Activated T-cell treated with anti-CD3 and anti-CD28 coated beads for 24 hours (primary cell): ENCODE measurements at places on chromosomes 13 and 19.

DNA sequence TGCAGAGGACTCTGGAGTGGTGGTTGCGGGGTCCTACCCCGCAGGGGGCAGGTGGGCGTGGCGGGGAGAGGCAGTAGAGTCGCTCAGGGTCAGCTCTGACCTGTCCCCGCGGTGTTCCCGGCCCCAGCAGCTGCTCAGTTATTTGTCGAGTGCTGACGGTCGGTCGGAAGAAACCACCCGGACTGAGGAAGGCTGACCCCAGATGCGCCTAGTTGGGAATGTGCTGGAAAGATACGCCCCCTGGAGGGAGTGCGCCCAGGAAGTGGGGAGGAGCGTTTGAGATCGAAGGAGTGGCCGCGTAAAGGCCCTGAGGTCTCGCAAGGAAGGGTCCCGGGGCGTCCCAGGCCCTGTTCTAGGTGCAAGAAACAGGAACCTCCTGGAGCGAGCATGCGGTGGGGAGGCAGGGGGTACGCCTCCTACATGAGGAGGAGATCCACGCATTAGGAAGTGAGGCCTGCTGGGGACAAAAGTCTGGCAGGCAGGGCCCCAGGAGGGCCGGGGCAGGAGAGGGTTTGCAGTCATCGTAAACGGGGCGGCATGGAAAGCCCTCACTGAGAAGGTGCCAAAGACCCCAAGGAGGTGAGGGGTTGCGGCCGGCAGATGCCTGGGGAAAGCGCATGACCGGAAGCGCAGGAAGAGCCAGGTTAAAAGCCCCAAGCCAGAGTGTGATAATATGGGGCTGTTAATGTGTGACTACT, 9.2 kb downstream of the CCDC8 start:
- DNase-seq, result no peak

- no peak for DNase-seq
These were observed 105.6 kb downstream of the SLC7A1 start for GRCh38 chr13:29489650-29490560.

DNA sequence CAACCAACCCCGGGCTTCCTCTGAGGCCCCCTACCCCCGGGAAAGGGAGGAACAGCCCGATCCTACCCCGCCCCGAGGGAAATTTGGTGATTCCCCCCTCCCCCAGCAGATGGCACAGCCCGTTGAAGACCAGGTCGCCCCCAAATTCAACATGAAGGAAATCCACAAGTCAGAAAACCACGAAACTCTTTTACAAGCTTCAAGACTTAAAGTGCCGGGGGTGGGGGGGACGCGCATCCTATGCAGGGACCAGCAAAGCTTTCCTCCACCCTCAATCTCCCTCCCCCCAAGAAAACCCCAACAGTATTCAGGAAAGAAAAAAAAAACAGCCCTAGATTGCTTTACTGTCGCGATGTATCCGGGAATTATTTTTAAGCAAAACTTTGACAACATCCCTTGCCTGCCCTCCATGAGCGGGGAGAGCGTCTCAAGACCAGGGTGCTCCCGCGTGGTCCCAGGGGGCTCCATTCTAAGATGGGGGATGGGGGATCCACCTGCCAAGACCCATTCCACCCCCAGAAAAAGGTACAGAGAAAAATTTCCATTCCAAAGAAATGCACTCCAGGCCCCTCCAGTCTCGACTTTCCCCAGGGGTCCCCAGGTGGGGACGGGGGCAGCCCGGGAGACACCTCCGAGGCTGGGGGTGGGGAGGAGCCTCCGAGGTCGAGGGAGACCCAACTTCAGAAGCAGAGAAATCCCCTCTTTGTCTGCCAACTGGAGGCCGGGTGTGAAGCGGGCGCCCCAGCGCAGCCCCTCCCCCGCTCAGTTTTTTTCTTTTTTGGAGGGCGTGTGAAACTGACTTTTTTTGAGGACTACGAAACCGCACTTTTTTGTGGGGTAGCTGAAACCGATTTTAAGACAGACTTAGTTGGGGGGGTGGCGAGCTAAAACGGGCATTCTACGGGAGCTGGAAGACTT, 1.5 kb downstream of the TCF3 start:
- DNase-seq, result peak; percentile 61

DNA sequence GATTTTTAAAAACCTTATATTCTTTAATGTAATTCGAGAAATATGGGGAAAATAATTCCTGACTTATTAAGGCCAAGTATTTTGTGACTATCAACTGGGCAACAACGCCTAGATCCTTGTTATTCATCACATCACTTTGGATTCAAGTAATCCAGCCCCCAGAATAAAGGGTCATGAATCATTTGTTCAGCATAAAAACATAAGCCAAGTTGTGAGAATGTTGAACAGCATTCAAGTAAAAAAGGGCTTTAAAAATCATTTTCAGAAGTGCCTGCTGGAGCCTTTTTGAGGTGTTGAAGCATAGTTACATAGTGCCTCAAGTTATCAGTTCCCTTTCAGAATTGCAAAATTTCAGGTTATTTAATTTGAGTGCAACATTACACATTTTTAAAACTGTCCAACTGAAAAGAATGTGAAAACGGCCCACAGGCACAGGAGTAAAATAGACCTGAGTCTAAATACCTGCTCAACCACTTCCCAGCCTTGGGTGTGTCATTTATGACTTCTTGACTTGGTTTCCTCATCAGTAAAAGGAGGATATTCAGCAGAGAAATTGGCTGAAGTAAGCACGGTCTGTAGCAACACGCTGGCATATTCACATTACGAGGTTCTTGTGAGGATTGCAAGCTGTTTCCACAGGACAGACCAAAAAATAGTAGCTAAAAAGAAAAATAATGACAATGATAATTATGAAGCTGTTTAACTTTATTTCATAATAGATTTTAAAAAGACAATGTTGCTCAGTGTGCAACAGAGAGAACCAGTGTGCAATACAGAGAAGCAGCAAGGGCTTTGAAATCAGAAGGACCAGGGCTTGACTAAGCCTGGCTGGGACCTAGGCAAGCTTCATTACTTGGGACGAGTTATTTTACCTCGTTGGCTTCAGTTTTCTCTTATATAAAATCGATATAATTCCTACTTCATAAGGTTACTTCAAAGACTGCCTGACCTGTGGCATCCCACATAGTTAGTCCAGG, 56.6 kb downstream of the MBNL2 start:
- DNase-seq, result no peak

GRCh38 chr13:80924596-80924995, 583.7 kb upstream of the SPRY2 start:
- no peak for DNase-seq

GRCh38 chr13:102817907-102818306, 19.0 kb downstream of the BIVM start:
- no peak for DNase-seq

DNA sequence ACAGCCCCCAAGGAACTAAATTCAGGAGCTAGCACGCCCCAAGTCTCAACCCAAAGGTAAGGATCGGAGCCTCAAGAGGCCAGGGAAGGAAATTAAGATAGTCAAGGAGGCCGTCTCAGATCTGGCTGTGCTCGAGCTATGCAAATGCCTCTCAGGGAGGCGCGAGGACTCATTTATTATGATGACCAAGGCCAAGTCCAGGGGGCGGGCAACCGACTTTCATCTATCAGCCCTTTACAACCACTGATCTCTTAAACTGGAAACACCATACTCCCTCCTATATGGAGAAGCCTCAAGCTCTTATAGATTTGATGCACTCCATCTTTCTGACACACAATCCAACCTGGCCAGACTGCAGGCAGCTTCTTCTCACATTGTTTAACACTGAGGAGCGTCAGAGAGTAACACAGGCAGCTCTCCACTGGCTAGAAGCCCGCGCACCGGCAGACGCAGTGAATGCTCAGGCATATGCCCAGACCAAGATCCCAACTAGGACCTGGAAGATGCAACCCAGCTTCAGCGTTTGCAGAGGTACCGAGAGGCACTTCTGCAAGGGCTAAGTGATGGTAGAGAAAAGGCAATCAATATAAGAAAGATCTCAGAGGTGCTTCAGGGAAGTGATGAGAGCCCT, 9.6 kb upstream of the SLC15A1 start:
- no peak for DNase-seq

DNA sequence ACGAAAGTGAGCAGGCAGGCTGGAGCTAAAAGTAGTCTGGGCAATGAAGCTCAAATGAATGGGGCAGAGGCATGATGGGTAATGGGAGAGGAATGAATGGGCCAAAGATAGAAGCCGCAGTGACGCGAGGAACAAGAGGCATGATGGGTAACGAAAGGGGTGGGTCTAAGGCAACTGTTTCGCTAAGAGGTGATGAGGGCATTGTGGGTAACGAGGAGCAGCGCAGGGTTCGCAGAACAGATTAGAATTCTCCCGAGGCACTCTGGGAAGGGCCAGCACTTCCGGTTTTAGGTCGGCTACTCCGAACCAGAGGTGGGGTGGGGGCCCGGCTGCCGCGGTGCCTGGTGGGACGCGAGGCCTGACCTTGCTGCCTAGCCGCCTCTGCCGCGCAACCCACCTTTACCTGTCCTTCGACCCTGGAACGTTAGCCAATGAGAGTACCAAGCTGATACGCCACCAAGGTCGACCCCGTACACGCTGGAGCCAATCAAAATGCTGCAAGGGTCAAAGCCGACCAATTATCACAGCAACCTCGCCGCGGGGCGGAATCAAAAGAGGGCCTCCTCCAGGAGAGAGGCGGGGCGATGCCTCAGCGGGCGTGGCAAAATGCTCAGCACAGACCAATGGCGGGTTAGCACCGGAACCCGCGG, 563 bp upstream of the TOMM40 start:
- DNase-seq, result no peak

DNA sequence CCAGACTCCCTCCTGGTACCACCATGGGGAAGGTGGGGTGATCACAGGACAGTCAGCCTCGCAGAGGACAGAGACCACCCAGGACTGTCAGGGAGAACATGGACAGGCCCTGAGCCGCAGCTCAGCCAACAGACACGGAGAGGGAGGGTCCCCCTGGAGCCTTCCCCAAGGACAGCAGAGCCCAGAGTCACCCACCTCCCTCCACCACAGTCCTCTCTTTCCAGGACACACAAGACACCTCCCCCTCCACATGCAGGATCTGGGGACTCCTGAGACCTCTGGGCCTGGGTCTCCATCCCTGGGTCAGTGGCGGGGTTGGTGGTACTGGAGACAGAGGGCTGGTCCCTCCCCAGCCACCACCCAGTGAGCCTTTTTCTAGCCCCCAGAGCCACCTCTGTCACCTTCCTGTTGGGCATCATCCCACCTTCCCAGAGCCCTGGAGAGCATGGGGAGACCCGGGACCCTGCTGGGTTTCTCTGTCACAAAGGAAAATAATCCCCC, 505 bp upstream of the CEACAM5 start:
- no peak for DNase-seq

- DNase-seq, result no peak
These were observed 9.1 kb upstream of the ZNF536 start for GRCh38 chr19:30363073-30363472.

DNA sequence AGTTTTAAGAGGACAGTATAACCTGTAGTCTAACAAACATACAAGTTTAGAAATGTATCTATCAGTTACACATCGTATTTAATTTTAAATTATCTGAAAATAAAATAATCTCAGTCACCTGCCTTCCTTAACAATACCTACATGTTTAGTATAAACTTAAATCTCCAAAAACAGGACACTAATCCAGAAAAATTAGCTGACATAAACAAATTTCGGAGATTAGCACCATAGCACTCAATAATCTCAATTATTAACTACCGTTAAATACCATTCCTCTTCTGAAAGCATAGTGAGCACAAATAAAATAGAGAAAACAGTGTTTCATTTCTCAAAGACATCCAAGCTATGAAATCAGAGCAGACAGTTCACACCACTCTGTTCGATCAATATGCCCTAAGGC, 13.2 kb downstream of the MED4 start:
- no peak for DNase-seq

DNA sequence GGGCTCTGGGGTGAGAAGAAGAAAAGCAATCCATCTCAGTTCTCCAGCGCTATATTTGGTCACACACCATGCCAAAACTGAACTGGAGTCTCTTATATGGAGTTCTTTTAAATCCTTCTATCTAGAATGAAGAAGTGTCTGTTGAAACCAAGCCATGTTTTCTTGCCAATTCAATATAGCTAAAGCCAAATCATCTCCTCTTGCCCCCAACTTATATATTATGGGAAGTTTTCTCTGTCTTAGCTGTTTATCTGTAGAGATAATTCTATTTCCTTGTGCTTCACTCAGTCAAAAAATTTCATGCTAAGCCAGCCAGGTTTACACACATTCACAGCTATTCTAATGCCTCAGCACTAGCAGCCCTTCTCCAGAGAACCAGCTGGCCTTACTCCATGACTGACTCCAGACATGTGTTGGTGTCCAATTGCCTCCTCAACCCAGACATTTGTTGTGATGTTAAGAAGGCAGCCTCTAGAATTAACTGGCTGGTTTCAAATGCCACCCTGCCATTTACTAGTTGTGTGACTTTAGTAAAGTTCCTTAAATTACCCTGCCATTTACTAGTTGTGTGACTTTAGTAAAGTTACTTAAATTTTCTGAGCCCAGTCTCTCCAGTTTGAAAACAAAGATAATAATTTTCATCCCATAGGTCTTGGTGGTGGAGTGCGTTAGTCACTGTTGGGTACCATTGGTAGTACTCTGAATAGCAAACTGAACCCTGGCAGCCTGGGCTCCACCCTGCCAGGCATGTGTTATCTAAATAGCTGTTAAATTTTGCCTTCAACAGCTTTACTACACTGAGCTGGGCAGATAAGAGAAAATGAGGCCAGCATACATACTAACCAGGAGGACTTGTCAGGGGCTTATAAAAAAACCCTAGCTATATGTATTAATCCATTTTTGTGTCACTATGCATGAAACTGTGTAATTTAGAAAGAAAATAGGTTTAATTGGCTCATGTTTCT, 525.1 kb downstream of the LMO7 start:
- no peak for DNase-seq

DNA sequence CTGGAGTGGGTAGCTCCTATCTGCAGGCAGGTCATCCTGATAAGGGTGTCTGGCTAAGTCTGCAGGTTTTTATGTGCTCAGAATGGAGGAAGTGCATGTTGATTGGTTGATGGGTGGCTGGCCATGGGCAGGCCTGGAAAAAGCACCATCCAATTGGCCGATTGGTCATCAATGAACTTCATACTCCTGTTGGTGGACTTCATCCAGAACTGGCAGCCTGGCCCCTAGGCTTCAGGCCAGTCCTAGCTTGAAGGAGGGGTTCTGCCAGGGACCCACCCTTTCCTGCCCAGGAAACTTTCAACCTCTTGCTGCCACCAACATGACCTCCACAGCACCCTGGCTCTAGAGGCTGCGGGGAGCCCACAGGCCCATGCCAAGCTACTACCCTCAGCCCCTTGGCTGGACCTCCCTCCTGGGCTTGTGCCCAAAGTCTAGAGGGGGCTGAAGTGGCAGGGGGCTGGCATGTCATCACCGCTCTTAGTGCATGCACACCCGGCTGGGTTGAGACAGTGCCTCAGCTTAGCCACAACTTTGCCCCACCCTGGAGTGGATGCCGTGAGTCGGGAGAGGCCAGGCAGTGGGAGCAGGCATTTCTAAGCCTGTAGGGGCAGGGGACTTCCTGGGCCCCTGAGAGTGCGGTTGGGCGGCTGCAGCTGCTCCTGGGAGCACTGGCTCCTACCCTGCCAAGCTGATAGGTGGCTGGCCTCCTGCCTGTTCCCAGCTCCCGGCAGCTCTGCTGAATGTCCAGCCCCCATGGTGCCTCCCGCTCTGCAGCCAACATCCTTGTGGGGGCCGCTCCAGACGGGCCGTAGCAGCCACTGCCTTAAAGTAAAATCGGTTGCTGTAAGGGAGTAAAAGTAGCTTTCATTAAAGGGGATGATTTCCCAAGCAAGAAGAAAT, 13.2 kb downstream of the DNAJC15 start:
- DNase-seq, result no peak
